Ecto neural progenitor cell (in vitro differentiated cells): ENCODE measurements at places on chromosomes 3 and 15.

- no peak for DNase-seq
Observed at GRCh38 chr3:136311261-136311660, 61.1 kb downstream of the PCCB start.

DNA sequence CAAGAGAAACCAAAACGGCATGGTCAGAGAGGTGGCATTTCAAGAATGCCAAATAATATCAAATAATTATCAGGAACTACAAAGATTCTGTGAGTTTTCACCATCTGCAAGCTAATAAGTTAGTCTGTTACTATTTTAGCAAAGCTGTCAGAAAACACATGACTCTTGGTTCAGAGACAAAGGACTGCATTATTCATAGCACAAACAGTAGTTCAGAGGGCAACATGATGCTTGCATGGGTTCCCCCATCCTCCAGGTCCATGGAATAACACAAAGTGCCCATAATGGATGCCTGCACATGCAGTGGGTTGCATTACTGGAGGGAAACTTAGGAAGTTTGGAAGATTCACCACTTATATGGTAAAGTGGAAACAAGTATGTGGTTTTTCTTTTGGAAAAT is 228.8 kb upstream of the ALCAM start:
- no peak for DNase-seq

- DNase-seq = no peak
Observed at GRCh38 chr15:55007561-55007960, 189.2 kb downstream of the RSL24D1 start.

- no peak for DNase-seq
Observed at GRCh38 chr15:38231436-38231835, 21.2 kb upstream of the SPRED1 start.

DNA sequence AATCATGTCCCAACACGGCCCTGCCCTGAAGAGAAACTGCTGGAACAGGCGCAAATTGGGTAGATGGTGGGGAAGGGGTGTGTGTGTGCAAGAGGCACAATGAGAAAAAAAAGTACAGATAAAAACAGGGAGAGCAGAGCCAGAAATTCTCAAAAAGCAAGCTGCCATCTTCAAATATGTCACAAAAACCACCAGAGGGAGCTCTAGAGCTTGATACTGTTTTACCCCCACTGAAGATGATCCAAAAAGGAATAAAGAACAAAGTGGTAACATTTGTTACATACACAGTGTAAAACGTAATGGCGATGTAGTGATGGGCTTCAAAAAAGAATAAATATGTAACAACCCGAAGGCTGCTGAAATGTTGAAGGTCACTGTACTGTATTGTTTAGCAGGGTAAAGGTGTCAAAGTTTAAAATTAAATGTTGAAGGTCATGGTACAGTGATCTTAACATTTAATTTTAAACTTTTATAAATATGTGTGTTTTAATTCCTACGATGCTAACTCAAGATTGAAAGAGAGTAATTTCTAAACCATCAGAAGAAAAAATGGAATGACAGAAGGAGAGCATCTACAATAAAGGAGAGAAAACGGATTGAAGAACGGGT is 6.0 kb downstream of the SNRPA1 start:
- peak; percentile 34 for DNase-seq

DNA sequence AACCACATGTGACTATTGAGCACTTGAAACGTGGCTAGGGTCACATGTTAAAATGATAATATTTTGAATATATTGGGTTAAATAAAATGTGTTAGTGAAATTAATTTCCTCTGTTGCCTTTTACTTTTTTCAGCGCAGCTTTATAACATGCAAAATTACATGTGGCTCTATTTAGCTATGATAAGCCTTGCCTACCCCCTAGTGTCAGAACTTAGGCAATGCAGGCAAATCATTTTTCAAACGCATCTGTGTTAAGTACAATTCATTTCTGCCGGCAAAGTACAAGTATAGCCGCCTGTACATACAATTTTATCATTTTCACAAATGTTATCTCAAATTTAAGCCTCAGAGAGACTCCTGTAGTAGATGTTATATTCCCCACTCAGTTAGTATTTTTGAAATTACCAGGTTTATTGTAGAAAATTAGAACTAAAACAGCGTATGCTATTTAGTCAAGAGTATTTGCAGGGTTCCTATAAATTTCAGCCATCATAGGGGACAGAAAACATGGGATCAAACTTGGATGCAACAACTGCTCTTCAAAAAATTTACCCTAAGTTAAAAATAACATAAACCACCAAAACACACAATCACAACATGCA is 56.1 kb downstream of the TAFA4 start:
- no peak for DNase-seq
